Prostate gland (tissue), 2 donors: ENCODE measurements at places on chromosomes 3 and 15. TPM values are rescaled to one million over a fixed set of nuclear protein-coding genes. Genes with fewer than 3 reads are reported as not detected.

- DNase-seq = no peak
These were observed 208.4 kb downstream of the PLOD2 start for GRCh38 chr3:145952536-145952935.

DNA sequence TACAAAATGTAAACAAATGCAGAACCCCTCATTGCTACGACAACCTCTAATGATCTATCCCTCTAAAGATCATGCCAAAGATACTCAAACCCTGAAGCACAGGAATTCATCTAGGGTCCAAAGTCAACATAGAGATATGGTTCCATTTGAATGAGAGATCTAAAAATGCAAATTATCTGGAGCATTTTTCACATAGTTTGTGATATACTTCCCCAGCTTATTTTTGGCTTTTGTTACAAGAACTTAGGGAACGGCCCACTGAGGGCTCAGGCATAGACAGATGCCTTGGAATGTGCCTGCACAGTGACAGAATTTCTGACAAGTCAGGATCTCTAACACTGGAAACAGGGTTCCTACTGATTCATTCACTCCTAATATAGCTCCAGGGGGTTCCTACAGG is 258.9 kb upstream of the THBS1 start:
- no peak for DNase-seq

Gene GOLGA6L7
- not detected for total RNA-seq

Gene RSRC1
- total RNA-seq = 36.5 TPM

Gene GNAT1
- not detected for total RNA-seq

Gene PLSCR2
- total RNA-seq = not detected

GRCh38 chr3:192870822-192871221 is 46.8 kb downstream of the MB21D2 start:
- DNase-seq = no peak

DNA sequence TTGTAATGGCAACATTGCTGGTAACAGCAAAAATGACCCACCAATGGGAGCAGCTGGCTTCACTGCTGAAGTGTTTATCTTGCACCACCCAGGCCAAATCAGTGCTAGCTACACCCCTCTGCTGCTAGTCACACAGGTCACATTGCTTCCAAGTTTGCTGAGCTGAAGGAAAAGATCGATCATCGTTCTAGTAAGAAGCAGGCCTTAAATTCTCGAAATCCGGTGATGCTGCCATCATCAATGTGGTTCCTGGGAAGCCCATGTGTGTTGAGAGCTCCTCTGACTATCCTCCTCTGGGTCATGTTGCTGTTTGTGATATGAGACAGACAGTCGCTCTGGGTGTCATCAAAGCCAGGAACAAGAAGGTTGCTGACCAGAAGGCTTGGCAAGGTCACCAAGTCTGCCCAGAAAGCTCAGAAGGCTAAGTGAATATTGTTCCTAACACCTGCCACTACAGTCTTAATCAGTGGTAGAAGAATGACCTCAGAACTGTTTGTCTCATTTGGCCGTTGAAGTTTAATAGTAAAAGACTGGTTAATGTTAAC is 21.2 kb downstream of the TM4SF4 start:
- no peak for DNase-seq

DNA sequence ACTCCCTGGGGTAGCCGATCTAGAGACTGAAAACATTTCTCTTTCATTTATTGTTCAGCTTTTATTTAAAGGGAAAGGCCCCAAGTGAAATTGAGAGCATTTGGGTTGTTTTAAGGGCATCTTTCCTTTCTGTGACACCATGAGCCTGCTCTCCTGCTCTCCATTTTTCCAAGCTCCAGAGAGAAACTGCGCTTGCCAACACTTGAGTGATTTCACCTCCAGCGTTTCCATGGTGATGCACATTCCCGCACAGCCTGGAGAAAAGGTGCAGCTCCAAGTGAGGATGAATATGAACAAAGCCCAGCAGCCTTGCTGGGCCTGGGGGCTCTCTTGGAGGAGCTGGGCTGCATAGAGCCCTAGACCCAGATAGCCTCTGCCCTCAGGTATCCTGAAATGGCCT is 159.2 kb upstream of the PPP2R3A start:
- DNase-seq = no peak

DNA sequence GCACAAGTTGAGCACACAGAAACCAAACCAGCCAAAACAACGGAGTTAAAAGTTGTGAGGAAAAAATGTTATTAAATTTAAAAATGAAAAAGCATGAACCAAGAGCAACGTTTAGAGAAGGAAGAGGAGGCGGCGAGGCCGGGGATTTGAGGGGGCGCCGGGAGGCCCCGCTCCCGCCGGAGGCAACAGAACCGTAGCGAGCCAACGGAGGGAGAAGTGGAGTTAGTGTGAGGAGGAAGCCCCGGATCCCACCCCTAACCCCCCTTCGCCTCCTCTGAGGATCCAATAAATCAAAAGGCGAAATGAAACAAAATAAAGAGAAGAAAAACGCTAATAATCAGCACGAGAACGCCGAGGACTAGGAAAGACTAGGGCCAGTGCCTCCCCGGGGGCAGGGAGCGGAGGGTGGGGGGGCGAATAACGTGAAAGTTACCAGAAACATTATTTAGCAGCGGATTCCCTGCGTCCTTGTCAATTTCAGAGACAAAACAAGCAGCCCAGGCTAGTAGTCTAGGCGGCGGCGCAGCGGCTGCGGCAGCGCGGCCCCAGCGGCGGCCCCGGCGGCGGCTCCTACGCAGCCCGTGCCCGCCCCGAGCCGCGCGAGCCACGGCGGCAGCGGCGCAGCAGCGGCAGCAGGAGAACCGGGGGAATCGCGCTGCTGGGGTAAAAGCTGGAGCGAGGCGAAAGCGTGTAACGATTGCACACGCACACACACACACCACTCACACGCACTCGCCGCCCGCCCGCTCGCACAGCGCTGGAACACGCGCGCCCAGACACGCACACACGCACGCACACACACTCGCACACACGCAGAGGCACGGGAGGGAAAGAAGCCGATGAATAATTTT is 1.7 kb downstream of the MEIS2 start:
- no peak for DNase-seq

Gene LRRIQ4
- not detected for total RNA-seq
